ENCODE measurements at places on chromosomes 2 and 18. TPM values are rescaled to one million over a fixed set of nuclear protein-coding genes. Genes with fewer than 3 reads are reported as not detected.

DNA sequence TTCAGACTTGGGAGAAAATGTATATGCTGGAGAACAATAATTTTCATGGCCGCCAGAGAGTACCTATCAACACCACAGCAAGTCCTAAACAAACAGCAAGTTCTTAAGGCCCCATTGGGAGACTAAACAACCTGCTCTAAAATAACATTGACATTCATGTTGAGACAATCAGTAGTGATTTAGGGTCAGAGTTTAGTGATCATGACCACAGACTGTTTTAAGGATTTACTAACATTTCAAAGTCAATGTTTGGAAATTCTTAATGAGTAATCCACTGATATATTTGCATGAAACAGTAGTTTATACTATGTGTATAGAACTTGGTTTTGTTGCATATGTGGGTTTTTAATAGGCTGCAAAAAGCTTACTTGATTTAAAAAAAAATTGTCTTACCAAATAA, 34.7 kb downstream of the RASGRP3 start:
- DNase-seq = no peak

DNA sequence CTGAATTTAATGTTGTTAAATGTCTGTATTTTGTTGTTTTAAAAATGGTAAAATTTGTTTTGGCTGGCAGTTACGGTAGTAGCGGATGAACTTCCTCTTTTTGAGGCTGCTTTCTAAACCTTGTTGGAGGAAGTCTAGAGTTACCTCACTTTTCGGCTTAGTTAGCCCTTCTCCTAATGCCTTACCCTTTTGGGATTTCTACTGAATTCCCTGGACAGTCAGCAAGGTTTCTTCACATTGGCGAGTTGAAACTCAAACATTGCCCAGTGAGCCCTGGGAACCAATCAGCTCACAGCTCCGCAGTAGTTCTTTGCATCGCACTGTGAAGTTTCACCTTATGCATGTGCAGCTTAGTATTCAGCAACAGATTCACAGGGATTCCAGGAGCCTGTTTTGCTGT, 55.2 kb downstream of the TMEM247 start:
- DNase-seq = no peak

DNA sequence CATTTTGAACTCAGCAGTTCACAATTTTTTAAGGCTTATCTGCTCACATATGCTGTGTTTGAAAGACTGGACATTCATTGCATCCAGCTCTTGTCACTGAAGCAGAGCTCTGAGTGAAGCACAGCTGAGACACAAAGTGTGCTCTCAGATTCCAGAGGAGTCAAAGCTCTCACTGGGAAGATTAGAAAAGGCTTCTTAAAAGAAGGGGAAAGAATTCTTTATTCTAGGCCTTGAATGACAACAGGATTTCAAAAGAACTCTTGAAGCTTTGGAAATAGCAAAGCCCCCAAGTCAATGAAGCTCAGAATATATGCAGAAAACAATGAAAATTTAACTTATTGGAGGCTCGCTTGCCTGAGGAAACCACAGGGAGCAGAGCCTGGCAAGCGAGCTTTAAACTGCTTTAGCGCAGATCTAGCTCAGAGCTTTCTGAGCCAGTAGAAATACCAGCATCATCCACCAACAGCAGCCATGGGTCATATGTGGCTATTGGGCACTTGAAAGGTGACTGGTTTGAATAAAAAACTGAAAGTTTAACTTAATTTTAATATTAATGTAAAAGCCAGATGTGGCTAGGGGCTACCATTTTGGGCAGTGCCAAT, 369.7 kb downstream of the OSR1 start:
- no peak for DNase-seq

- no peak for DNase-seq
Observed at GRCh38 chr2:187079901-187080300, 230.9 kb upstream of the ZSWIM2 start.

- no peak for DNase-seq
Observed at GRCh38 chr2:163716101-163716500, 19.7 kb downstream of the FIGN start.

The LOXL3 gene
- 14.3 TPM for total RNA-seq

Measured in frontal cortex (tissue), 4 donors.